ENCODE measurements at places on chromosomes 4 and X.

GRCh38 chr4:155241225-155241624 lies 32.8 kb downstream of the NPY2R start:
- no peak for DNase-seq

DNA sequence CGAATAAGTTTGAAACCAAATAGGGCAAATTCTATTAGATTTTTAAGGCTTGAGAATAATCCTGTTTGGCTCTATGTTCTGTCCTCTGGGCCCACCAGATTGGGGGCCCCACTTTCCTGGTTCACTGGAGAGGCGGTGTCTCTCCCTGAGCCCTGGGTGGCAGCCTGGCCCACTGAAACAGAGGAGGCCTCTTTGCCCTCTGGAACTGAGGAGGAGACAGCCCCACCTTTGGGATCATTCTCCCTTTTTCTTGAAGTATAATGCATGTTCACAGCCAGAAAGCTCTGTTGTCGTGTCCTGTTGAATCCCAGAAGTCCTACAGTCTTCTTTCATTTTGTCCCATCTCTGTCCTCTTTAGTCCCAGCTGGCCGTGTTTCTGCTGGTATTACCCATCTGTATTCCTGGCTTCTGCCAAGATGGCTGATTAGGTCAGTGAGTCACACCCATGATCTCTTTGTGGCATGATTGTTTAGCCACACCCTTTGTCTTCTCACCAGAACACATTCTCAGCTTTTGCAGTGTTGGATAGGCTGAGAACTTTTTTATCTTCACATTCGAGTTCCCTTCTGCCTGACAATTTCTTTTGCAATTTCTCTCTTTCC lies 8.1 kb upstream of the TBC1D25 start:
- DNase-seq, result peak; percentile 24

GRCh38 chrX:66579219-66579618 lies 59.7 kb downstream of the EDA2R start:
- DNase-seq, result no peak

DNA sequence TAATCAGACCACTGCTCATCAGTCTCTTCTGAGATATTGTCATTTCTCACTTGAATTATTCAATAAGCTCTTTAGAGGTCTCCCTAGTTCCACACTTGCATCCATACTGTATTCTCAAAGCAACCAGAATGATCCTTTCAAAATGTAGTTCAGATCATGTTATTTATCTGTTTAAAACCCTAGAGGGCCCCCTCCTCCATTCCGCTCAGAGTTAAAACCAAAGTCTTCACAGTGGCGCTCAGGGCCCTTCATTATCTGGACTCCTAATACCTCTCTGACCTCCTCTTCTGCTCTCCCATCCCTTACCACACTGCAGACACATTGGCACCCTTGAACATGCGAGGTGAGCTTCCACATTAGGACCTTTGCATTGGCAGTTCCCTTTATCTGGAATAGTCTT lies 32.7 kb upstream of the HPGDS start:
- no peak for DNase-seq

DNA sequence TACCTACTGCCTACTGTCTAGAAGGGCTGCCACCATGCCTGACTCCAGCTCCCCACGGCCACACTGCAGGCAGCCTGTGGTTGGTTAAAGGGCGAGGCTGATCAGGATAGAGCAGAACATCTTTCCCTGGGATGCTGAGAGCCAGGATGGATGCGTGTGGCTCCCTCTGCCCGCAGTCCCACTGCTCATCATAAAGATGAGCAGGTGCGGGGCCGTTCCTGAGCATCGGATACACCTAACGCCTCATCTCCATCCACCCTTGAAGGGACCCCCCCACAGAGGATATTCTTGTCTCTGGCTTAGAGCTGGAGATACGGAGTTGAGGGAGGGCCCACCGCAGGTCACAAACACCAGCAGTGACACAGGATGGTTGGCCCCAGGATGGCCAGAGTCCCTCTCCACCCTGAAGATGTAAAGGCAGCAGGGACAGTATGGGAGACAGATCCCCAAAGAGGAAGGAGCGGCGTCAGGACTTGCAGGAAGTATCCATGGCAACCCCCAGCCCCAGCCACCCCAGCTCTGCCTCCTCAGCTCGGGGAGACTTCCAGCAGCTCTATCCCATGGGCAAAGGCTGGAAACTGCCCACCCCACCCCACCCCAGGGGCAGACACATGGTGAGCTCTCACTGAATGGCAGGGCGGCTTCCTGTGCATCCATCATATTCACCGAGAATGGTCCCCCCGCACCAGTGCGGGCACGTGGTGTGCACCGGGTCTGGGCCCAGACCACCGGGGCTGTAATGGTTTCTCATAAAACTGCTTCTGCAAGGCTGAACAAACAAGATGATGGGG lies 19.3 kb downstream of the PPP2R2C start:
- DNase-seq, result no peak

- DNase-seq, result no peak
Observed at GRCh38 chr4:26583538-26583864, 383 bp upstream of the TBC1D19 start.

DNA sequence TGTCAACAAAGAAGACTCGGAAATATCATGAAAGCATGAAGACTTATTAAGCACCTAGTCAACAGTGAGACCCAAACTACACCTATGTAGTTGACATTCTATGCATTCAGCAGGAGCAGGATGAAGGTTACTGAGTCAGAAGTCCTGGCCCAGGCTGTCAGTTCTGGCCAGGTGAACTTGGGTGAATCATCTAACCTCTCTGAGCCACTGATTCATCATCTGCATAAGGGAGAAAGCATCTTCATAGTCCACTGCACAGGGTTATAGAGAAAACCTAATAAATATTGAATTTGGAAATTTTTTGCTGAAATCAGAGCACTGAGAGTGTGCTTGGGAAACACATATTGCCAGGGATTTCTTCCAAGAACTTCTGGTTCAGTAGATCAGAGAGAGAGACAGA lies 296.0 kb upstream of the SFRP2 start:
- DNase-seq, result no peak
